ENCODE measurements at places on chromosomes 2 and 18. TPM values are rescaled to one million over a fixed set of nuclear protein-coding genes. Genes with fewer than 3 reads are reported as not detected.

- no peak for DNase-seq
These were observed 300.4 kb upstream of the KCNH7 start for GRCh38 chr2:163138947-163139346.

Gene LRRC30
- 6.7 TPM for polyA plus RNA-seq

- no peak for DNase-seq
These were observed 30.2 kb downstream of the TGFBRAP1 start for GRCh38 chr2:105299290-105299689.

DNA sequence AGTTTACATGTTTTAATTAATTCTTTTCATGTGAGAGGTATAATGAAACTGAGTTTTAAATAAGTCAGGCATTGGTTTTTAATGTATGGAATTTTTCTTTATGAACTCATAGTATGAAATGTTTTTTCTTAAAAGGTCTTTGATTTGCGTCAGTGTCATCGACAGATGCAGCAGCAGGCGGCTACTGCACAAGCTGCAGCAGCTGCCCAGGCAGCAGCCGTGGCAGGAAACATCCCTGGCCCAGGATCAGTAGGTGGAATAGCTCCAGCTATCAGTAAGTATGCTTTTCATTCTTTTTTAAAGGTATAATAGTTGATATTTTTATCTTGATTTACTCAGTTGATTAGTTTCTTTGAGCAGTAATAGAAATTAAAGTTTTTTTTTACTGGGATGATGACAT lies 46.5 kb downstream of the SMAD4 start:
- DNase-seq, result no peak

Gene RABL2A
- polyA plus RNA-seq, result 29.3 TPM

GRCh38 chr2:64950226-64951160 lies 38.7 kb upstream of the SLC1A4 start:
- DNase-seq, result no peak

- DNase-seq, result no peak
These were observed 60.6 kb downstream of the GBX2 start for GRCh38 chr2:236107536-236107935.

Gene TRIM43
- not detected for polyA plus RNA-seq

Gene KIF5C
- polyA plus RNA-seq, result 2.2 TPM

Gene NEU2
- not detected for polyA plus RNA-seq
